ENCODE measurements at places on chromosomes 16 and 17.

DNA sequence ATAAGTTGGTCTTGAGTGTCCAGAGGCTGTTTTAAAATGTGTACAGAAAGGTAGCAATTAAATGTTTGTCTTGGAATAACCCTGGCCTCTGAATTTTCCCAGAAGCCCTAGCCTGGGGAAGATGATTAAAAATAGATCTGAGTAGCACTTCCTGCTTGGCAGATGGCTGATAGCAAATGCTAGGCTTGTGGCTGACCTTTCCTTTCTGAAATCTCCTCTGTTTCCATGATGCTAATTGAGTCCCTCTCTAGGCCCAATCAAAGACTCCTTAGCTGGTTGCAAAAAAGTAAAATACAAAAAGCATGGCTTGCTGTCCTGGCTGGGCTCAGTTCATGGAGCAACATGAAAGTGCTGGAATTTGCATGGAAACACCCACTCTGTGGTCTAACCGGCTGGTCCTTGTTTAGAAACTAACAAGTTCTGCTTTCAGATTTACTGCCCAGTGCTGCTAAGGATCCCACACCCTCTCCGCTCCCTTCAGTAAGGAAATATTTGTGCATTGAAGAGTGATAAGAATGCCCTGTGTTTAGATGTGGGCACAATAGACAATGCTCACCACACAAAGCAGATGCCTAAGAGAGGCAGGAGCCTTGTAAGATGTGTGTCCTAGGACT is 40.8 kb downstream of the YPEL2 start:
- H3K4me1 ChIP-seq, result peaks cover 45% of the 10 kb centered on the region
- DNase-seq, result peak; percentile 55
- peak overlapping the region; percentile 83 for H3K27ac ChIP-seq
- H3K4me3 ChIP-seq, result no peak overlapping the region
- H3K36me3 ChIP-seq, result no peaks in the 10 kb centered on the region

GRCh38 chr17:72270273-72270924 is 149.6 kb downstream of the SOX9 start:
- no peaks in the 10 kb centered on the region for H3K36me3 ChIP-seq
- no peaks in the 10 kb centered on the region for H3K27me3 ChIP-seq
- H3K27ac ChIP-seq, result no peak overlapping the region
- DNase-seq, result peak; percentile 64

GRCh38 chr17:7977039-7977438 is 25.4 kb upstream of the GUCY2D start:
- no peak for DNase-seq
- no peak overlapping the region for H3K27ac ChIP-seq
- H3K4me1 ChIP-seq, result no peaks in the 10 kb centered on the region

- peaks cover 13% of the 10 kb centered on the region for H3K4me1 ChIP-seq
- no peaks in the 10 kb centered on the region for H3K36me3 ChIP-seq
- H3K27ac ChIP-seq, result no peak overlapping the region
Measured at GRCh38 chr16:87764600-87765472, 950 bp downstream of the KLHDC4 start.

DNA sequence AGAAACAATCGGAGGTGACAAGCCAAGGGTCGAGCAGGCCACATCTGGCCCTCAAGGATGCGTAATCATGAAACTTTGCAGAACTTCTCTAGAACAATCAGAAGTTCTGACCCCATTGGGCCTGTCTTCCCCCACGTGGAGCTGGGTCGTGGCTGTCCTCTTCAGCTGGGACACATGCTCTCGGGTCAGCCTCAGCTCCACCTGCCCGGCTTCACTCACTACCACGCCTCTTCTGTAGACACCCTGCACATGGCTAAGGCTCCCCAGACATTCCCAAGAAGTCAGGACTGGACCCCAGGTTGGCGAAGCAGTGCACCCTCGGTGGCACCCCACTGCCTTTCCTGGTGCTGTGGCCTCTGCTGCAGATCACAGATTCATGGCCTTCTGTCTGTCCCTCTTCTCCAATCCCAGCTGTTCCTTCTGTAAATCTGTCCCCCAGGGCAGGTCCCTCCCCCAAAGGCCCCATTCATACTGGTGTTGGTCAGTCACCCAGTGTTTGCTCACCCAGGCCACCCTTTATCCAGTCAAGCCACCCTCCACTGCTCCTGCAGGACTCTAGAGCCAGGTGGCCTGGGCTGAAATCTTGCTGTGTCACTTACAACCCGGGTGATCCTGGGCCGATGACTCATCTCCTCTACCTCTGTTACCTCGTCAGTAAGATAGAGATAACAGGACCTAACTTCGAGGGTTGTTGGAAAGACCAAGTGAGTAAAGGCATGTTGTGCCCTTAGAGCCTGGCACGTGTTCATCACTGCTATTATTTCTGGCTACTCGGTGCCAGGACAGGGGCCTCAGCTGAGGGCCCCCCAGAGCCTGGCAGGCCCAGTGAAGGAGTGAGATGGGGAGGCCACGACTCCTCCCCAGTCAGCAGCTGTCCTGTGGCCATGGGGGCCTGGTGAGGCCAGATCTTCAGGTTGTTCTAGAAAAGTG is 1.4 kb upstream of the SLC5A11 start:
- H3K4me3 ChIP-seq, result no peak overlapping the region
- no peaks in the 10 kb centered on the region for H3K27me3 ChIP-seq
- no peaks in the 10 kb centered on the region for H3K4me1 ChIP-seq
- H3K36me3 ChIP-seq, result no peaks in the 10 kb centered on the region

DNA sequence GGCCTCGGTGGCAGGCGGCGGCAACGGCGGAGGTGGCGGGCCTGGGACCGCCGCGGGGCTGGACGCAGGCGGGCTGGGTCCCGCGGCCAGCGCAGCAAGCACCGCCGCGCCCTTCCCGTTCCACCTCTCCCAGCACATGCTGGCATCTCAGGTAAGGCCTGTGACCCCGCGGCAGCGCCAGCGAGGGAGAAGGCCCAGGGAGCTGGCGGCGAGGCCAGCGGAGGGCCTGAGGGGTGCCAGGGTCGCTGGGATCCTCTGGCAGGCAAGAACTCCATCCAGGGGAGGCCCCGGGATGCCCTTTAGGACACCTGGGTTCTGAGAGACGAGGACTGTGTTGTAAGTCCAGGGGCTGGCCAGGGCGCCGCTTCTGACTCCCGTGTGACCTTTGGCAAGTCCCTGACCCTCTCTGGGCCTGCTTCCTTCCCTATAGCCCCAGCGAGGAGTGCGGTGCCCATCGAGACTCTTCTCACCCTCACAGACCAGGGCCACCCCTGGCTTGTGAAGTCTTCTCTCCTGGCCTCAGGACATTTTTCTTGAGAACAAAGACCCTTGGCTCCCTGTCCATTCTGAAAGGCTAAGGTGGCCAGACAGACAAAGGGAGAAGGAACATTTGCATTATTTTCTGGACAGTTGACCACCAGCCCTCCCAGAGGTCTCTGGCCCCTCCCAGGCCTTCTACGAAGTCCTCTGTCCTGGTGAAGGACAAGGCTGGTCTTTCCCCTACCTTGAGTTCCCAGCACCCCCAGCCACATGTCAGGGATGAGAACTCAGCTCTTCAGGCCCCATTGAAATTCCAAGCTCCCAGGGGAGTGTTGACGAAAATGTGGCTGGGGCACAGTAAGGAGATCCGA is 6.3 kb downstream of the TBX2 start:
- no peak for DNase-seq
- H3K4me3 ChIP-seq, result no peak overlapping the region
- H3K27me3 ChIP-seq, result peaks cover 11% of the 10 kb centered on the region
- no peaks in the 10 kb centered on the region for H3K4me1 ChIP-seq
- H3K36me3 ChIP-seq, result no peaks in the 10 kb centered on the region

DNA sequence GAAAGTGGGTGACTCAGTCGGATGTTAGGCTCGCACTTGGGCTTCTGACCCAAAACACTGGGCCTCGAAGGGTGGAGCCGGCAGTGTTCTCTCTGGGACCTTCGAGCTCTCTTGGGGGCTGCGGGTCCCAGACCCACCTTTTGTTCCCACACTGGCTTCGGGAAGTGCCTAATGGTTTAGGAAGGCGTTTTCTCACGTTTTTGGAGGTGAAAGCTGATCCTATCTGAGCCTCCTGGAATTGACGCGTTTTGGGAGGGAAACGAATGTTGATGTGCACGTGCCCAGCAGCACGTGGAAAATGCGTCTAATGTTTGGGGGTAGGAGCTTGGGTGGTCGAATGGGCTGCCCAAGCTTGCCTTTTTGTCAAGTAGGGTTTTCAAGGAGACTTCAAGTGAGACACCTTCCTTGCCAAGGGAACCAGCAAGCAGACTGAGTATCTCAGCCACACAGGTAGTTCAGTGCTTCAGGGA is 666 bp downstream of the HGS start:
- H3K4me3 ChIP-seq, result peak overlapping the region; percentile 97
- H3K27me3 ChIP-seq, result no peaks in the 10 kb centered on the region
- peak overlapping the region; percentile 56 for H3K27ac ChIP-seq
- peaks cover 11% of the 10 kb centered on the region for H3K4me1 ChIP-seq
- no peak for DNase-seq
- peaks cover 24% of the 10 kb centered on the region for H3K36me3 ChIP-seq

DNA sequence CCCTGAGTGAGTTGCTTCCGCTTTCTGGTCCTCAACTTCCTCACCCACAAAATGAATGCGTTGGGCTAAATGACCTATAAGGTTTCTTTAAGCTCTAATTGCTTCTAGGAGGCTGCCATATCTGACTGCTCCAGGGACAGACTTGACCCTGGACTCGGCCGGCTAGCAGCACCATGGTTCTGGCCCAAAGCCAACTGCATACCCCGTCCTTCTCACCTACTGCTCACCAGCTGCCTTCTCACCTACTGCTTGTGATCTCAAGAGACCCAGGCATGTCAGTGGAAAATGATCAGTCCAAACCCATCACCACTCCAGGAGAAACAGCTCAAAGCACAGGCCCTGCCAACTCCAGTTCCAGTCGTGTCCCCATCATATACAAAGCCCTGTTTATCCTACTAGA is 124.3 kb upstream of the IRX5 start:
- DNase-seq, result no peak
- no peak overlapping the region for H3K4me3 ChIP-seq
- no peaks in the 10 kb centered on the region for H3K36me3 ChIP-seq

GRCh38 chr16:4675864-4676786 is 17.2 kb upstream of the NUDT16L1 start:
- no peaks in the 10 kb centered on the region for H3K36me3 ChIP-seq
- no peak overlapping the region for H3K4me3 ChIP-seq
- no peaks in the 10 kb centered on the region for H3K27me3 ChIP-seq
- no peak overlapping the region for H3K27ac ChIP-seq
- no peak for DNase-seq

DNA sequence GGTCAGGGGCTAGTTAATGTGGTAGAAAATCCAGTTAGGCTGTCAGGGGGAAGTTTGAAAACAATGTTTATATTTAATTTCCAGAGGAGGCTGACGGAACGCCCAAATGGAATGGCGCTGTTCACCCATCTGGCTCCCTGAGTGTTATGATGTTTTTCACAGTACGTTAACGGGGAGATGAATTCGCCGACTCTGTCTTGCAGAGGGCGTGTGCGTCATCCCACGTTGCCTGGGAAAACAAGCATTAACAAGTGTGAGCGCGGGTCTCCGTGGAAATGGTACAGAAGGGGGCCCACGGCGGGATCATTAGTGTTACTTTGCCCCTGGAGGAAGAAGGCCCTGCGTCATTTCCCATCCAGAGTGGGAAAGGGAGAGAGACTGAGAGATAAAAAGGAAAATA is 29.6 kb downstream of the RGS9 start:
- no peak overlapping the region for H3K27ac ChIP-seq
- no peaks in the 10 kb centered on the region for H3K4me1 ChIP-seq
- DNase-seq, result no peak
- no peaks in the 10 kb centered on the region for H3K36me3 ChIP-seq
- H3K4me3 ChIP-seq, result no peak overlapping the region
- no peaks in the 10 kb centered on the region for H3K27me3 ChIP-seq

Data from prostate gland (tissue), 2 donors.